ENCODE measurements at places on chromosomes 1 and 21.

DNA sequence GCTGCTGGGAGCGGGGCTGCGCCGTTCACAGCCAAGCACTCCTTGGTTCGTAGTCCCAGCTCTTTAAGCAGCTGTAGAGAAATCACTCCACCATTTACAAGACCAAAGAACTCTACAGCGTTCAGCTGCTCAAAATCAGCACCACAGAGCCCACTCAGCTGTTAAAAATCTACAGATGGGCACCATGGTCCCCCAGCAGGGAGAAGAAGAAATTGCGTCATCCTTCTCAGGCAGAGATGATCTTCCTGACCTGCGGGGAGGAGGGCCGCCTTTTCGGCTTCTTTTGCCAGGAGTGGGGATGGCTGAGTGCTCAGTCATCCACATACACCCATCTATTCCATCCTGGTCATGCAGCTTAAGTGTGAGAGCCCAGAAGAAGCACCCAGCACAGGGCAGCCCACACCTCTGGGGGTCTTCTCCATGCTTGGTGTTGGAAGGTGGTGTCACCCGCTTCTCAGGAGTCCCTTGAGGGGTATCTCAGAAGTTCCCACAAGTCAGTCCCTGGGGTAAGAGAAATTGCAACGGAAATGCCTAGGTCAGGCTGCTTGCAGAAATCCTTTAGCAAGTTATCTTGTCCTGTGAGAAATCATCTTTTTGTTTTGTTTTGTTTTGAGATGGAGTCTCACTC is 163.8 kb downstream of the NPHP4 start:
- DNase-seq: no peak

DNA sequence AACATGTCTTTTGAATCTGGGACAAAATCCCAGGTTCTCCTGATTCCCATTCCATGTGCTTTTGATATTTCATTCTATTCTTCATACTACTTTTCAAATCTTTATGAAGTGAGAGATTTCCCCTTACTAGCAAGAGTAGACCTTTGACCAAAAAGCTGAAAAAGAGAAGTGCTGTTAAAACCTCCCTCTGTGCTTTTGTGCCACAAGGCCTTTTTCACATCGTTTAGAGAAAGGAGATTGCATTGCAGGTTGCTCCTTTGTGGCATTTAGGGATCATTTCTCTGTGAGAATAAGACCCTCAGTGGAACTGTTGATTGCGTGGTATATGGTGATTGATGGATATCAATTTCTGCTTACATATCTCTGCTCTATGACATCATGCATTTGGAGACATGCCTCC is 148.8 kb downstream of the TGFB2 start:
- no peak for DNase-seq

DNA sequence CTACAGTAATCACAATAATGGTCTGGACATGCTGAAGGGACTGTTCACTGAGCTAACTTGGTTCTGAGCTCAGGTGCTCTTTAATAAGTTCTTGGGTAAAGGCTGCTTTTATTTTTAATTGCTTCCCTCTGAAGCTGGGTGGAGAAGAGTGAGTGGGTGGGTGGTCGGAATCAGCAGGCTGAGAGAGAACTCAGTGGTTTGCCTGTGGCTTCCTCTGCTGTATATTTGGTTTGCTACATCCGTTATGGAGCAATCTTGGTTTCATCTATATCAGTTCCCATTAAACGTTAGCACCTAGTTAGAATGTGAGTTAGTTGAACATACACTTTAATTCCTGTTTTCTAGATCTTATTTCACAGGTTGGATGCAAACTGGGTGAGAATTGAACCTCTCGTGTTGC is 23.3 kb downstream of the CNIH4 start:
- no peak for DNase-seq

- DNase-seq: no peak
Observed at GRCh38 chr1:26784023-26784871, 3.5 kb upstream of the PIGV start.

GRCh38 chr1:146031476-146031875 is 9.9 kb upstream of the HJV start:
- no peak for DNase-seq

GRCh38 chr1:61301824-61302657 is 219.7 kb downstream of the NFIA start:
- DNase-seq: no peak

- no peak for DNase-seq
Observed at GRCh38 chr1:21251773-21252471, 38.3 kb downstream of the ECE1 start.

DNA sequence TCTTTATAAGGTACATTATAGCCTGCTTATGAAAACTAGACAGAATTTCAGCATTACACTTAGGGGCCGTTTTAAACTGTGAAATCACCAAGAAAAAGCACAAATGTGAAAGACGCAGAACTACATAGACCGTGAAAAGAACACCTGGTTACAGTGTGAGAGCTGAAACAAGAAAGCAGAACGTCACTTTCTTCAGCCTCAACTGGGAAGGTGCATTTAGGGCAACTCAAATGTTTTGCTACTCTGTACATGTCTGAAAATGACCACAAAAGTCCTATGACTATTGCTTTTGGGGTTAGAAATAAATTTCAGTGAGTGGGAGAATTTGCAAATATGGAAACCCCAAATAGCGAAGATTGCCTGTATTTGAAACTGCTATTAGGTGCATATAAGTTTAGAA is 268.7 kb downstream of the OLFM3 start:
- no peak for DNase-seq

GRCh38 chr21:17495680-17496079 is 17.2 kb upstream of the CXADR start:
- DNase-seq: no peak

DNA sequence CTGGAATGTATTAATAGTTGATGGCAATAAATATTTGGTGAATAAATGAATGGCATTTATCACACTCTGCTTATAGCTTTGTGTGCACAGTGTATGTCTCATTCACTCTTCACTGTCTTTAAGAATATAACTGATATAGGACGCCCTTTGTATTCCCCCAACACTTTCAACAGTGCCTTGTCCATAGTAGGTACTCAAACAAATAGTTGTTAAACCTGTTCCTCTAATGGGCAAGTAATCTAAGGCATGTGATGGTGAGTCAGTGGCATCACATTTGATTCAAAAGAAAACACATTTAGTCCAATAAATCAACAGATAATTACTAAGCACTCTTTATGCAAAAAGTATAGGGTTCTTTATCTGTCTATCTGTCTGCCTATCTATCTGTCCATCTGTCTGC is 11.2 kb upstream of the RXRG start:
- DNase-seq: no peak

- DNase-seq: no peak
Observed at GRCh38 chr1:19456968-19457441, 28.3 kb downstream of the CAPZB start.

GRCh38 chr1:15420853-15421465 is 11.3 kb downstream of the EFHD2 start:
- no peak for DNase-seq

DNA sequence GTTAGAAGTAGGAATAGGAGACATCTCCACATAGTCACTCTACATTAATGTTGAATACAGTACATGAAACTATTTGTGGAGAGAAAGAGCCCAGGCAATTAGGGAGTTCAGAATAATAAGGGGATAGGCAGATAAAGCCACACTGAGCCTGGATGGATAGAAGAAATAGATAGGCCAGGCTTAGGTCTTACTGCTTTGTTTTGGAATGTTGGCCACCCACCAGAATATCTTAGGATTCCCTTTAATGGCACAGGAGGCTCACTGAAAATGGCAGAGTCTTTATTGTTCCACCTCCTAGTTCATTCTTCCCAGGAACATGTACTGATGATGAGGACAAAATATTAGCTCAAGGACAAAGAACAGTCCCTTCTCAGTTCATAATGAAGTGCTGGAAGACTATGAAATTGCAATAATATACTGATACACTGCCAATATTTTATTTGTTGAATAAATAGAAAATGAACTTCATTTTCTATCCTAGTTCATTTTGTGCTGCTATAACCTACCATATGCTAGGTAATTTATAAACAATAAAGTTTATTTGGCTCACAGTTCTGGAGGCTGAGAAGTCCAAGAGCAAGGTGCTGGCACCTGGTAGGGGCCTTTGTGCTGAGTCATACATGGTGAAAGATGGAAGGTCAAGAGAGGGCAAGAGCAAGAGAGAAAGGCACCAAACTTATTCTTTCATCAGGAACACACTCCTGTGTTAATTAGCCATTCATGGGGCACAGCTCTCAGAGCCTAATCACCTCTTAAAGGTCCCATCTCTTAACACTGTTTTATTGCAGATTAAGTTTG is 87.3 kb downstream of the TBX15 start:
- no peak for DNase-seq

DNA sequence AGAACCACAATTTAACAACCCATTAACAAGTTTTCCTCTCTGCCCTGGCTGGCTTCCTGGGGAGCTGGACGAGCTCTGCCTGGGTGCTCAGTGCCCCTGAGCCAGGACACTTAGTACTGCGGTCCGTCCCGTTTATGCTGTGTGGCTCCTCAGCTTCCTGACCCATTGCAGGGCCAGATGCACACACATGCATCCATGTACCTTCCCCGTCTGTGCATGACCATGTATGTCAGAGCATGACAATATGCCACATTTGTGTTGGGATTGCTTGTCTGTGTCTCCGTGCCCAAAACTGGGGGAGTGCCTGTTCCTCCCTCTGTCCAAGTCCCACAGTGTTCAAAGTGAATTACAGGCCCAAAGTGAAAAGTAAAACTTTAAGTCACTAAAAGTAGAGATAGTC is 9.7 kb upstream of the TFF3 start:
- no peak for DNase-seq

GRCh38 chr1:151681923-151682322 is 34.7 kb downstream of the CELF3 start:
- DNase-seq: no peak

DNA sequence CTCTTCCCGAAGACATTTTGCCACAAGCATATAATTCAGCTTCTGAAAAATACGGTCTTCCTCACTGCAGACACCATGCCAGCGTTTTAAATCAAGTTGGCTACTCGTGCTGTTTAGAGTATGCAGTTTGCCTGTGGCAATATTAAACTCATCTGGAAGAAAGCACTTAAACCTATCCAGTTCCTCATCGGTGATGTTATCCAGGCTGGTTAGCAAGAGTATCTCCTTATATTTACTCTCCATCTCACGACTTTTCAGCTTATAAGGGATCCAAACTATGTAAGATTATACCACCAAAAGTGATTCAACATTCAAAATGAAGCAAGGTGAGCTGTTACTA is 9.7 kb upstream of the IFI16 start:
- no peak for DNase-seq

DNA sequence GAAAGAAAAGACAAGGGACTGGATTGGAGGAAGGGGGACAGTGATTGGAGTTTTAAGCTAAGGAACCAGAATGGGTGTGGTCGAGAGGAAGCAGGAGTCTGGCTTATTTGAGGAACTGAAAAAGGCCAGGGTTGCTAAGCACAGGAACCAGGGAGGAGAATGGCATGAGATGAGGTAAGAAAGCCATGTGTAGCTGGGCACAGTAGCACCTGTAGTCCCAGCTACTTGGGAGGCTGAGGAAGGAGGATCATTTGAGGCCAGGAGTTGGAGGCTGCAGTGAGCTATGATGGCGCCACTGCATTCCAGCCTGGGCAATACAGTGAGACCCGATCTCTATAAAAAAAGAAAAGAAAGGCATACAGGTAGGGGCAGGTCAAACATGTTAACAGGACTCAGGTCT is 8.1 kb upstream of the KHDRBS1 start:
- no peak for DNase-seq

- DNase-seq: no peak
Observed at GRCh38 chr1:183987593-183988318, 49.8 kb downstream of the COLGALT2 start.

GRCh38 chr1:215679231-215679630 is 112.1 kb downstream of the KCTD3 start:
- DNase-seq: no peak

Data from omental fat pad (tissue), 4 donors.